ENCODE measurements at places on chromosomes 5 and 9.
A peak's percentile ranks its signal among the peaks of the same experiment; 100 is the strongest.

DNA sequence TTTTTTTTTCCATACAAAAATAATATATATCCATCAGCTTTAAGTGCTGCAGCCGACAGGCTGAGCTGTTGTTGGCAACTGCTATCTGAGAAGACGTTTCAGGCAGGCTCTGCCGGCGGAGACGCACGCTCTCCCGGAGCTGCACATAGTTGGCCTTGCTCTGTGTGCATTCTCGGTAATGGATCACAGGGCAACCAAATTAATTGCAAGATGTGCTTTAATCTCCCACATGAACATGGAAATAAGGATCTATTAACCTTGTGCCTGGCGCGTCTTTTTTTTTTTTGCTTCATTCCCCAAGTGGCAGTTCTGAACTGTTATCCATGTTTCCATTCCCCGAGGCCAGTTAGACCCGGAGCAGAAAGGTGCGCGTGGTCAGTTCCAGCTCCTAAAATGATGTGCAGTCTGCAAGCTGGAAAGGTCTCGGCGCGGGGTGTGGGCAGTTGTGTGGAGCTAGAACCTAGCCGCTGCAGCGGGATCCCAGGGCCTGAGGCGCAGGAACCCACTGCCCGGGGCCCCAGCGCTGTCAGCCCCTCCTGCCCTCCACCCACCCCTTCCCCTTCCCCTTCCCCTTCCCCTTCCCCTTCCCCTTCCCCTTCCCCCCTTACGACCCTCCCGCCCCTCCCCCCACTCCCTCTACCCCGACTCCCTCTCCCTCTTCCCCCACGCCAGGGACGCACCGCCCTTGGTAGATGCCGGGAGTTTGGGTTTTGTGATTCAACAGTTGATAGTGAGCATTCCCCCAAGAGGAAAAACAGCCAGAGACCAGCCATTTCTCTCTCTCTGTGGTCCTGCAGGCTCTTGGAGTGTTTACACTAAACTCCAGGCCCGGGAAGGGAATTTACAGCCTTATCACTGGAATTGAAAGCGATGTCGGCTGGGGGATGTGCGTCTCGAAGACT, 137.8 kb downstream of the CEP120 start:
- DNase-seq = peak; percentile 58

GRCh38 chr9:133679466-133680061, 43.4 kb downstream of the DBH start:
- peak; percentile 73 for DNase-seq

- DNase-seq = no peak
Measured at GRCh38 chr5:127746756-127747155, 43.6 kb downstream of the CCDC192 start.

- no peak for DNase-seq
Measured at GRCh38 chr9:110994771-110995241, 43.5 kb downstream of the LPAR1 start.

Data from right hindlimb (tissue), 1 donor.